ENCODE measurements at places on chromosomes 12 and 14. TPM values are rescaled to one million over a fixed set of nuclear protein-coding genes. Genes with fewer than 3 reads are reported as not detected.
A peak's percentile ranks its signal among the peaks of the same experiment; 100 is the strongest.

GRCh38 chr12:75699728-75700496 is 188.5 kb upstream of the KRR1 start:
- H3K4me3 ChIP-seq = no peak overlapping the region
- no peaks in the 10 kb centered on the region for H3K36me3 ChIP-seq
- no peaks in the 10 kb centered on the region for H3K27me3 ChIP-seq
- H3K4me1 ChIP-seq = no peaks in the 10 kb centered on the region
- no peak for DNase-seq

The SERPINA12 gene
- not detected for total RNA-seq

The DHRS4 gene
- 24.3 TPM for total RNA-seq

- no peak for DNase-seq
- no peaks in the 10 kb centered on the region for H3K4me1 ChIP-seq
- H3K27ac ChIP-seq = no peak overlapping the region
- H3K36me3 ChIP-seq = no peaks in the 10 kb centered on the region
These were observed 55.0 kb upstream of the GRIP1 start for GRCh38 chr12:66733839-66734238.

GRCh38 chr12:75834591-75834990 is 197.0 kb downstream of the PHLDA1 start:
- H3K36me3 ChIP-seq = no peaks in the 10 kb centered on the region
- no peaks in the 10 kb centered on the region for H3K4me1 ChIP-seq

GRCh38 chr12:42588524-42589464 is 752 bp downstream of the PRICKLE1 start:
- H3K36me3 ChIP-seq = no peaks in the 10 kb centered on the region
- DNase-seq = no peak
- H3K27ac ChIP-seq = no peak overlapping the region
- peak overlapping the region; percentile 64 for H3K4me3 ChIP-seq
- H3K4me1 ChIP-seq = peaks cover 8% of the 10 kb centered on the region

The SALL2 gene
- total RNA-seq = 6.3 TPM

The PTPRQ gene
- total RNA-seq = not detected

DNA sequence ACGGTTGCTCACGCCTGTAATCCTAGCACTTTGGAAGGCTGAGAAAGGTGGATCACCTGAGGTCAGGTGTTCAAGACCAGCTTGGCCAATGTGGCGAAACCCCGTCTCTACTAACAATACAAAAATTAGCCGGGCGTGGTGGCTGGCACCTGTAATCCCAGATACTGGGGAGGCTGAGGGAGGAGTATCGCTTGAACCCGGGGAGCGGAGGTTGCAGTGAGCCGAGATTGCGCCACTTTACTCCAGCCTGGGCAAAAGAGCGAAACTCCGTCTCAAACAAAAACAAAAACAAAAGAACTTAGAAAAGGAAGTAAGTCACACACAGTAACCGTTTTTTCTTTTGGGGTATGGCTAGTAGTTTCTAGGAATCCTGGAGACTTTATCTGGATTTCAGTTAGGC is 1.7 kb upstream of the PALS1 start:
- H3K4me3 ChIP-seq = no peak overlapping the region
- no peak overlapping the region for H3K27ac ChIP-seq
- H3K4me1 ChIP-seq = peaks cover 4% of the 10 kb centered on the region
- H3K27me3 ChIP-seq = no peaks in the 10 kb centered on the region
- H3K36me3 ChIP-seq = no peaks in the 10 kb centered on the region

DNA sequence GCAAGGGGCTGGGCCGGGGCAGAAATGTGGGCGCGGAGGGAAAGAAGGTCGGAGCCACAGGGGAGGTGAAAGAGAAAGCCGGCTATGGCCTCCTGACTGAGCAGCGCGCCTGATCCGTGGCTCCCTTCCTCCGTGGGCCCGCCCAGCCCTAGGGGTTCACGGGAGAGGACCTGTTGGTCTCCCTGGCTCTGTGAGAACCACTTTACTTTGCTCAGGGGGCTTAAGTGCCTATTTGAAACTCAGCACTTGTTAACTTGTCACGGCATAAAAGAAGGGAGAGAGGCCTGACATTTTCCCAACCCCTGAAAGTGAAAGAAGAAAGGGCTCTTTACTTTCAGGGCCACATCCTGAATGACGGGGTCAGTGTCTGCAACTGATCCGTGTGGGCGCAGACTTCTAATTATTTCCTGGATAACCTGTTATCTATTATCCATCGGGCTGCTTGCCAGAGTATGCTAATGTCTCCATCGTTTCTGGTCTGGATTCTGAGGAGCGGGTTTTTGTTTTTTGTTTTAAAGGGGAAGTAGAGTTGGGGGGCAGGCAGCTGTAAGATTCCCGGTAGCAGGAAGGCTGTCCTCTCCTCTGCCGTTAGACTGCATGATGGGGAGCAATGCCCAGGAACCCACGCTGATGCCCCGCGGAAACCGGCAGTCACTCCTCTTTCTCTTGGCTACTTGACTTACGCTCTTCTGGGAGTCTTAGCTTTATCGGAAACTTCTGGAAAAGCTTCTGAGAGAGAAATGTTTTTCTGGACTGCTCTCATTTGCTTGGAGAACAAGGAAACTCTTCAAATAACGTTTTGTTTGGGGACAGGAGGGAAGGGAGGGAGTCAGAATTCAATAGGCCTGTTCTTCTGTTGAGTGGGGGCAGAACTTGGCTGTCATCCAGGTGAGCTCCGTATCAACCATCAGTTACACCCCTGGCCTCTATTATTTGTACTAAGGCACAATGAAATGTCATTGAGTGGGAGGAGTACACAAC is 127.7 kb upstream of the MAX start:
- no peak for DNase-seq
- 0 out of 2 replicates have a peak overlapping the region, but pooled peaks have one; percentile 26 for H3K4me3 ChIP-seq
- H3K4me1 ChIP-seq = peaks cover 41% of the 10 kb centered on the region
- H3K27ac ChIP-seq = peak overlapping the region; percentile 64
- H3K27me3 ChIP-seq = no peaks in the 10 kb centered on the region

DNA sequence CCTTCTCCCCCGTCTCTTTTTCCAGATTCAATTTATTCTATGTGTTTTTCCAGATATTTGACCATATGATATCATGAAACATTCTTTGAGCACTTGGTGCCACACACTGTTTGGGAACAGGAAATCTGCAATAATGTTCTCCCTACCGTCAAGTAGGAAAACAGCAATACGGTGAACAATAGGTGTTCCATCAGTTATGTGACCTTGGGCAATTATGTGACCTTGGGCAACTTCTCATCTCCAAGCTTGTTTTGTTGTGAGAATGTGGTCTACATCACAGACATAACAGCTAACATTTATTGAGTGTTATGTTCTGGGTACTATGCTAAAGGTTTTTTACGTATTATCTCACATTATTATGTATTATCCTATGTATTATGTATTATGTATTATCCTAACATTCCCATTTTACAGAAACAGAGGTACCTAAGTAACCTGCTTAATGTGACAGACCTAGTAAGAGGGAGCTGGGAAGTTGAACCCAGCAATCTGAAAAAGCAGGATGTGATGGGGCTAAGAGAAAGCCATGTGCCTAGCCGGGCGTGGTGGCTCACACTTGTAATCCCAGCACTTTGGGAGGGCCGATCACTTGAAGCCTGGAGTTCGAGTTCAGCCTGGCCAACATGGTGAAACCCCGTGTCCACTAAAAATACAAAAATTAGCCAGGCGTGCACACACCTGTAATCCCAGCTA is 1.2 kb upstream of the NEK9 start:
- no peak for DNase-seq
- peaks cover 11% of the 10 kb centered on the region for H3K4me1 ChIP-seq
- no peaks in the 10 kb centered on the region for H3K27me3 ChIP-seq
- H3K27ac ChIP-seq = peak overlapping the region; percentile 88
- H3K4me3 ChIP-seq = peak overlapping the region; percentile 76

DNA sequence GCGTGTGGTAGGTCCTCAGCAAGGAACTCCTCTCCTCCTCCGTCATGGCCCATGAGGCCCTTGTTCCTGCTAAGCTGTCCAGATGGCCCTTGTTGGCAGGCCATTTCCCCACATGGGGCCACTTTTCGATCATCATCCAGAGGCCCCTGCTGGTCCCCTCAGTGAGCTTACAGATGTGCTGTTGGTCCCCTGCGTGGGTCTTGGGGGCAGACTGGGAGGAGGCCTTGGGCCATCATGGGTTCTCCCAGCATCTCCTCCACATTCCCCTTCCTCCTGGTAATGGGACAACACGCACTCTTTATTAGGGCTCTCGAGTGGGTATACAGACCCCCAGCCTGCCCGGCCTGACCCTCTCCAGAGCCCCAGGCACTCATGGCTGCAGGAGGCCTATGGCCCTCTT is 114.7 kb downstream of the BEGAIN start:
- no peak overlapping the region for H3K27ac ChIP-seq
- H3K27me3 ChIP-seq = no peaks in the 10 kb centered on the region
- H3K36me3 ChIP-seq = no peaks in the 10 kb centered on the region

- H3K4me3 ChIP-seq = no peak overlapping the region
- H3K27me3 ChIP-seq = no peaks in the 10 kb centered on the region
- H3K27ac ChIP-seq = no peak overlapping the region
- peaks cover 5% of the 10 kb centered on the region for H3K4me1 ChIP-seq
These were observed 156.5 kb downstream of the KCNK10 start for GRCh38 chr14:88166616-88167015.

The RASSF9 gene
- total RNA-seq = not detected

The LHX5 gene
- not detected for total RNA-seq

- H3K4me1 ChIP-seq = no peaks in the 10 kb centered on the region
- no peak overlapping the region for H3K4me3 ChIP-seq
- no peaks in the 10 kb centered on the region for H3K36me3 ChIP-seq
These were observed 20.1 kb upstream of the KRT86 start for GRCh38 chr12:52254180-52254964.

GRCh38 chr12:4991373-4991772 is 52.3 kb upstream of the KCNA5 start:
- no peak for DNase-seq
- no peaks in the 10 kb centered on the region for H3K36me3 ChIP-seq
- H3K27ac ChIP-seq = no peak overlapping the region
- peaks cover 2% of the 10 kb centered on the region for H3K27me3 ChIP-seq

- H3K27me3 ChIP-seq = no peaks in the 10 kb centered on the region
- H3K36me3 ChIP-seq = no peaks in the 10 kb centered on the region
- no peak overlapping the region for H3K27ac ChIP-seq
- no peak overlapping the region for H3K4me3 ChIP-seq
These were observed 102.0 kb downstream of the ADGRD1 start for GRCh38 chr12:131055596-131056233.

- no peaks in the 10 kb centered on the region for H3K27me3 ChIP-seq
- peaks cover 37% of the 10 kb centered on the region for H3K36me3 ChIP-seq
- DNase-seq = no peak
These were observed 38.9 kb downstream of the NIN start for GRCh38 chr14:50792051-50792477.

- H3K4me3 ChIP-seq = no peak overlapping the region
- H3K36me3 ChIP-seq = no peaks in the 10 kb centered on the region
- H3K4me1 ChIP-seq = no peaks in the 10 kb centered on the region
- no peak for DNase-seq
These were observed 18.7 kb upstream of the CCT2 start for GRCh38 chr12:69566603-69567002.

GRCh38 chr12:16789204-16789790 is 183.3 kb upstream of the LMO3 start:
- H3K36me3 ChIP-seq = no peaks in the 10 kb centered on the region
- peak; percentile 37 for DNase-seq
- no peaks in the 10 kb centered on the region for H3K27me3 ChIP-seq
- no peak overlapping the region for H3K27ac ChIP-seq
- H3K4me1 ChIP-seq = no peaks in the 10 kb centered on the region

DNA sequence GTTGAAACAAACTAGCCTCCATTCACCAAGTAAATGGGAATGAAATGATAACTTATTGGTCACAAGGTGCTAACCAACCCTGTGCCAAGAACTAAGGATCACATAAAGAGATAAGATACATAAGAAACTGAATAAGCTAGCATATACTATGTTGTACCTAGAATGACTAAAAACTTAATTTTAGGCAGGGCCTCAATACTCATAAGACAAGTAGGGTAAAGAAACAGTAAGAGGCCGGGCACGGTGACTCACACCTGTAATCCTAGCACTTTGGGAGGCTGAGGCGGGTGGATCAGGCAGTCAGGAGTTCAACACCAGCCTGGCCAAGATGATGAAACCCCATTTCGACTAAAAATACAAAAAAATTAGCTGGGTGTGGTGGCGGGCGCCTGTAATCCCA is 17.7 kb downstream of the GDF11 start:
- no peaks in the 10 kb centered on the region for H3K4me1 ChIP-seq
- no peaks in the 10 kb centered on the region for H3K27me3 ChIP-seq
- DNase-seq = no peak
- no peak overlapping the region for H3K27ac ChIP-seq

- no peak for DNase-seq
- no peak overlapping the region for H3K4me3 ChIP-seq
- no peak overlapping the region for H3K27ac ChIP-seq
- H3K36me3 ChIP-seq = no peaks in the 10 kb centered on the region
- H3K27me3 ChIP-seq = no peaks in the 10 kb centered on the region
- H3K4me1 ChIP-seq = no peaks in the 10 kb centered on the region
These were observed 136.0 kb downstream of the BCL11B start for GRCh38 chr14:99136047-99136400.

DNA sequence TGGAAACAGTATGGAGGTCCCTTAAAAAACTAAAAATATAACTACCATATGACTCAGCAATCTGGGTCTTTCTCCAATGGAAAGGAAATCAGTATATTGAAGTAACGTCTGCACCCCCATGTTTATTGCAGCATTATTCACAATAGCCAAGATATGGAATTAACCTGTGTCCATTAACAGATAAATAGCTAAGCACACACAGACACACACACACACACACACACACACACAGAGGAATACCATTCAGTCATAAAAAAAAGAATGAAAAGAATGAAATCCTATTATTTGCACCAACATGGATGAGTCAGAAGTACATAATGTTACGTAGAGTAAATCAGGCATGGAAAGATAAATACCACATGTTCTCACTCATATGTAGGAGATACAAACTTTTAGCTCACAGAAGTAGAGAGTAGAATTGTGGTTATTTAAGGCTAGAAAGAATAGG is 4.7 kb downstream of the KLRK1 start:
- H3K27ac ChIP-seq = no peak overlapping the region
- no peaks in the 10 kb centered on the region for H3K36me3 ChIP-seq
- H3K27me3 ChIP-seq = no peaks in the 10 kb centered on the region
- H3K4me3 ChIP-seq = no peak overlapping the region
- no peaks in the 10 kb centered on the region for H3K4me1 ChIP-seq

DNA sequence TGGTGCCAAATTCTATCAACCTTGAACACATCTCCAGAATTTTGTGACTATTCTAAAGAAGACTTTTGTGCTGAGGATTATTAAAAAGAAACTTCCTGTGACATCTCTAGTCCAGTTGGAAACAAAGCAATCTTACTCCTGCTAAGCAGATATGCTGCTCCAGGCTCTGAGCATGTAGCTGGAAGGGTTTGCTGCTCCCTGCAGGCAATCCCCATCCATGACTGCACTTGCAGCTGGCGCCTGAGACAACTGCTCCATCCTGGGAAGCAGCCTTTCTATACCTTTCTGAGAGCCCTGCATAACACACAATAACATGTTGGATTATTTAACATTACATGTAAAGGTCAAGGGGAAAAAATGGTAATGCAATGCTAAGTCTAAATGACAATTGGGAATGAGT is 105.1 kb downstream of the NDUFA12 start:
- H3K27me3 ChIP-seq = no peaks in the 10 kb centered on the region
- H3K27ac ChIP-seq = no peak overlapping the region
- H3K4me3 ChIP-seq = no peak overlapping the region
- DNase-seq = no peak
- no peaks in the 10 kb centered on the region for H3K36me3 ChIP-seq
- H3K4me1 ChIP-seq = no peaks in the 10 kb centered on the region

The PMCH gene
- total RNA-seq = not detected

The CMA1 gene
- total RNA-seq = not detected

Measured in GM12878 (cell line).